ENCODE measurements at places on chromosomes 7 and 10.

DNA sequence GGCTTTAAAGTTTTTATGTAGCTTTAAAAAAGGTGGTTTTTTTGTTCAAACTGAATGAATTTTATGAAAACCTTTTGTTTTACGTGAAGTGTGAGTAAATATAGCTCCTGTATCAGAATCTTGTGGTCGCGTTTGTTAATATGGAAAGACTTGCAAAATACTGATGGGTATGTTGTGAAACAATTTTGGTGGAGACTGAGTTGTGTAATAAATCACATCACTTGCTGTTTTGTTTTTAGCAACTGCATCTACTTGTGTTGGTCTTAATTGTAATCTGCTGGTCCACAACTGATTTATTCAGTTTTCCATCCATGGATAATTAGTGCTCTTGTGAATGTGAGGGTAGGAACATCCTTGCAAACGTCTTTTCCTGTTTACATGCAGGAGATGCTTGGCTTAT, 10.5 kb downstream of the PLXDC2 start:
- peaks cover 47% of the 10 kb centered on the region for H3K4me1 ChIP-seq
- no peak for DNase-seq
- peak overlapping the region; percentile 60 for H3K27ac ChIP-seq
- H3K4me3 ChIP-seq: peak overlapping the region; percentile 12
- no peaks in the 10 kb centered on the region for H3K36me3 ChIP-seq

- H3K27ac ChIP-seq: no peak overlapping the region
- no peak for DNase-seq
- no peak overlapping the region for H3K4me3 ChIP-seq
- H3K36me3 ChIP-seq: no peaks in the 10 kb centered on the region
- peaks cover 4% of the 10 kb centered on the region for H3K4me1 ChIP-seq
Measured at GRCh38 chr10:17737027-17737965, 14.7 kb upstream of the TMEM236 start.

GRCh38 chr7:112540839-112541577, 60.2 kb downstream of the LSMEM1 start:
- H3K27ac ChIP-seq: no peak overlapping the region
- no peaks in the 10 kb centered on the region for H3K36me3 ChIP-seq
- no peaks in the 10 kb centered on the region for H3K4me1 ChIP-seq
- no peak for DNase-seq

DNA sequence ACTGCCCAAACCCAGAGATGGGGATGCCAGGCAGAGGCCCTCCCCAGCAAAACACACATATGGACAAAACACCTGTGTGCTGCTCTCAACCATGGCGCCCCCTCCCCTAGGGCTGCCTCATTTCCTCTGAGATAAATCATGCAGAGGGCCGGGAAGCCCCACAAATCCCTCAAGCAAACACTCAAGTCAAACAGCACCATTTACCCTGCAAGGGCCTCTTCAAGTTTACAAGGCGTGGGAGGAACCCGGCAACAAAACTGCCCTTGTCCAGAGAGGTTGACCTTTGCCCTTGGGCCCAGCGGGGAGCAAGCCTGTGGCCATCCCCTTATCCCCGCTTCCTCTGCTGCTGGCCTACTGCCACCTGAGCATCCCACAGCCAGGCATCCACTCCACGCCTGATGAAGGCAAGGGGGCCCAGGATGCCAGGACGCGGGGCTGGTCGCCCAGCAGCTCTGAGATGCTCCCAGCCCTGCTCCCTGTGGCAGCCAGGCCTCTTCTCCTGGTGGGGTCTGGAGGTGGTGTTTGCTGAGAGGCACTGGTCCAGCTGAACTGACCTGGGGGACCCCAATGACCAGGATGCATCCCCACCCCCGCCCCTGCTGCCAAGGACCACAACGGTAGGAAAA, 77.4 kb downstream of the DLG5 start:
- peaks cover 39% of the 10 kb centered on the region for H3K36me3 ChIP-seq
- H3K4me3 ChIP-seq: no peak overlapping the region
- peaks cover 4% of the 10 kb centered on the region for H3K4me1 ChIP-seq
- H3K27ac ChIP-seq: no peak overlapping the region

DNA sequence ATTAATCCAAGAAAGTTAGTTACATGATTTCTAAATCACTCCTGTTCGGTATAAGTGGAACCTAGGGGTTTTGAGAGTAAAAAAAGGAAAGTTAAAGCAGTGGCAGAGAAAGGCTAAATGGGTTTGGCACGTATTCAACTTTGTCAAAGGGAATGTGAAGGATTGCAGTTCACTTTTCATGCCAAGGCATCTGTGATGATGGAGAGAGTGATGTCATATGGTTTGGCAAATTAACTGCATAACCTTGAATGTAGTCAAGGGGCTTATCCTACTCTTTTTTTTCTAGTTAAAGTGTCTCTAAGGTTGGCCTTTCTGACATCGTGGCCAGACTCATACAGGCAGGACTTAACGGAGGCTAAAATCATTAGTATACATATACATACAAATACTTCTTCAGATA, 277.8 kb downstream of the EXOC4 start:
- no peaks in the 10 kb centered on the region for H3K4me1 ChIP-seq
- no peak overlapping the region for H3K27ac ChIP-seq
- no peak for DNase-seq
- H3K27me3 ChIP-seq: no peaks in the 10 kb centered on the region

GRCh38 chr10:30384051-30384674, 35.1 kb upstream of the MTPAP start:
- H3K27ac ChIP-seq: no peak overlapping the region
- peaks cover 6% of the 10 kb centered on the region for H3K4me1 ChIP-seq
- H3K27me3 ChIP-seq: no peaks in the 10 kb centered on the region
- no peak for DNase-seq
- no peak overlapping the region for H3K4me3 ChIP-seq
- H3K36me3 ChIP-seq: no peaks in the 10 kb centered on the region

DNA sequence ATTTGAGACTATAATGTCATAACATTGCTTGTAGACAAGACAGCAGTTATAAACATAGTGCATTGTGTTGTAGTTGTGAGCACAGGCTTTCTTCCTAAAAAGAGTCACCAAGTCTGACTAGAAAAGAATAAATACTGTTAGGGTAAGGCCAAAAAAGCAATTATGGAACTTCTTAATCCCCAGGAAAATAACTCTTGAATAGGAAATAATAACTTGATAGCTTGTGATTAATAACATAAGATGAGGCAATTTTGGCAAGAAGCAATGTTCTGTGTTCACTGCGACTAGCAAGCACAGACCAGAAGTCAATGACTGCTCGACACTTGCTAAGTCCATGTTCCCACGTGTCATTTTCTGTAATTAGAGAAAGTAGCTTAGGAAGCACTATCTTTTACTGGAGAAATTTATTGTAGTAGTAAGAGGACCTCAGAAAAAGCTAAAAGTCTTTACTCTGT, 97.1 kb downstream of the AGMO start:
- no peak for DNase-seq
- no peaks in the 10 kb centered on the region for H3K4me1 ChIP-seq
- H3K36me3 ChIP-seq: no peaks in the 10 kb centered on the region
- no peak overlapping the region for H3K4me3 ChIP-seq
- no peak overlapping the region for H3K27ac ChIP-seq

DNA sequence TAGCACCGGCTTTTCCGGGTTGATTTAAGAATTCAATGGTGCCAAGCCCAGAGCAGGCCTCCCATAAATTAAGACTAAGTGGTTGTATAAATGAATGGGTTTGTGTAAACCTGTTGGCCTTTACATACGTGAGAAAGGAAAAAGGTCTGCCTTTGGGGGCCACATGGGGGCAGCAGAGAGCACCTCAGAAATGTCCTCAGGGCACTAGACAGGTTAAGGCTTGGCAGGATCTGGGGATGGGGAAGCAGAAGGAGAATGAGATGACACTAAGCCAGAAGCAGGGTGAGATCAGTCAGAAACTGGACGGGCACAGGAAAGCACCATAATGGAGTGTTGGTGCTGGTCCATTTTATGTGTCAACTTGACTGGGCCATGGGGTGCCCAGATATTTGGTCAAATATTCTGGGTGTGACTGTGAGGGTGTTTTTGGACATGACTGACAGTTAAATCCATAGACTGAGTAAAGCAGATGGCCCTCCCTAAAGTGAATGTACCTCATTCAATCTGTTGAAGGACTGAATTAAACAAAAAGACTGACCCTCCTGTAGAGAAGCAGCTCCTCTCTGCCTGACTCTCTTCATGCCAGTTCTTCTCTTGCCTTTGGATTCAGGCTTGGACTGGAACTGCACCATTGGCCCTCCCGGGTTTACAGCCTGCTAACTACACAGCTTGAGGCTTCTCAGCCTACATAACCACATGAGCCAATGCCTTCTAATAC, 58.9 kb downstream of the FRMPD2 start:
- H3K4me3 ChIP-seq: no peak overlapping the region
- no peaks in the 10 kb centered on the region for H3K36me3 ChIP-seq
- no peaks in the 10 kb centered on the region for H3K4me1 ChIP-seq
- no peaks in the 10 kb centered on the region for H3K27me3 ChIP-seq

DNA sequence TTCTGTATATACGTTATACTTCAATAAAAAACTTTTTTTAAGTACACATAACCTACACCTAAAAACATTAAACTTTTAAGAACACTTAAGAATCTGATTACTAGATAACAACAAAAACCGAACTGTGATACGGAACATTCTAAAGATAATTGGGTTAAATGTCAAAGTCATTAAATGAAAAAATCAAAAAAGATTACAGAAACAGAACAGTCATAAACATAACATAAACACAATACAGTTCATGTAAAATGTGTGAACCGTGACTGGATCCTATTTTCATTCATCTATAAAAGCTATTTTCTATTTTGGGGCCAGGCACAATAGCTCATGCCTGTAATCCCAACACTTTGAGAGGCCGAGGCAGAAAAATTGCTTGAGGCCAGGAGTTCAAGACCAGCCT, 38.6 kb downstream of the ATE1 start:
- peaks cover 45% of the 10 kb centered on the region for H3K36me3 ChIP-seq
- H3K27ac ChIP-seq: no peak overlapping the region

DNA sequence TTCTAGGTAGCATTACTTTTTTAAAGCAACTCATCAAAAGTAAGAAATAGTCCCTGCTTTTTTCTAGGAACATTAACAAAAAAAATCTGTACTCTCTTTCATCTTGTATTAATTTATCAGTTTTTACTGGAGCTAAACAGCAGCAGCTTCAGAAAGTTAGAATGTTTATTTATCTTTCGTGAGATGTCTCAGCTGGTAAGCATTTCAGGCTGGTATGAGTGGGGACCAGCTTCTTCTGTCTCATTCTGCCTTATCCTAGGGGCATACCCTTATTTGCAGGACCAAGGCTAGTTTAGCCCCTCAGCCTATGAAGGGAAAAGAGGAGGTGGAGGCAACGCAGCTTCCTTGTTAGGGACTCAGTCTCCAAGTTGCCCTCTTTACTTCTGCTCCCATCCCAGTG, 35.1 kb downstream of the LANCL2 start:
- H3K27ac ChIP-seq: no peak overlapping the region
- H3K36me3 ChIP-seq: peaks cover 18% of the 10 kb centered on the region
- H3K4me3 ChIP-seq: no peak overlapping the region
- no peaks in the 10 kb centered on the region for H3K27me3 ChIP-seq
- DNase-seq: no peak
- H3K4me1 ChIP-seq: no peaks in the 10 kb centered on the region

- H3K36me3 ChIP-seq: no peaks in the 10 kb centered on the region
- peaks cover 54% of the 10 kb centered on the region for H3K27me3 ChIP-seq
- no peaks in the 10 kb centered on the region for H3K4me1 ChIP-seq
Measured at GRCh38 chr7:155517452-155517851, 28.9 kb downstream of the CNPY1 start.
